Activated CD8-positive, alpha-beta memory T cell treated with anti-CD3 and anti-CD28 coated beads for 48 hours (primary cell): ENCODE measurements at places on chromosomes 12 and 14.

GRCh38 chr12:81330480-81330879 is 252.6 kb downstream of the ACSS3 start:
- DNase-seq: no peak

- peak; percentile 76 for DNase-seq
Observed at GRCh38 chr12:48957141-48958048, at the start of gene ARF3. Gene ARF3, minus strand, starts transcription at chr12:48957487. Its CDS starts 16,392 bp downstream, at chr12:48941095.

DNA sequence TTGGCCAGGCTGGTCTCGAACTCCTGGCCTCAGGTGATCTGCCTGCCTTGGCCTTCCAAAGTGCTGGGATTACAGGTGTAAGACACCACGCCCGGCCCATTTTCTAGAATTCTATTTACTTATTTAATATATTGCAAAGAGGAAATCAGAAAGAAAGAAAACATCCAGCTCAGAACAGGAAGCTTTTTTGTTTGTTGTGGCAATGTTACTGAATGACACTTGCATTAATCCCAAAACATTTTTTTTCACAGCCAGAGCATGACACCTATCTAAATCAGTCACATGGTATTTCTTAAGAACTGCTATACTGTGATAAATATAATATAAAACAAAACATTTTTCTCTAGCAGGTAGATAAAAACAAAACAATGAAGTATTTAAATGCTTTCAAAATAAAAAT is 12.6 kb downstream of the CFL2 start:
- no peak for DNase-seq

DNA sequence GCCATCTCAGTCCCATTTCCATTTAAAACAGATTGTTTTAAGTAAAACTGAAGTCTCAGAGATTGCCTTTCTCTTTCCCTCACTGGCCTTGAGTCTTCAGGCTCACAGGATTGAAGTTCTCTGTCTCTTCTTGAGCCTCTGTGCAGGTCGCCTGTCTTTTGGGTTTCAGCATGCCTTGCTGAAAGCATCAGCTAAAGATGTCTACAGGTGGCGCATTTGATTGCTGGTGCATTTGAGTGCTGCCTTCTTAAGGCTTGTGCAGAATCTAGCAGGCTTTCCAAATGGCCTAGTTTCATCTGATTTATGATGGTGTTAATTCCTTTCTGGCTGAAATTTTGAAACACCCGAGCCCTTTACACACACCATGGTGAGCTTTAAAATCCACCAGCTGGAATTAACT is 1062.2 kb upstream of the FBXO33 start:
- no peak for DNase-seq
